ENCODE measurements at places on chromosomes 3 and 15.

GRCh38 chr15:25803036-25803435, 60.1 kb downstream of the ATP10A start:
- DNase-seq = no peak

- no peak for DNase-seq
These were observed 26.4 kb downstream of the FAH start for GRCh38 chr15:80179025-80179759.

DNA sequence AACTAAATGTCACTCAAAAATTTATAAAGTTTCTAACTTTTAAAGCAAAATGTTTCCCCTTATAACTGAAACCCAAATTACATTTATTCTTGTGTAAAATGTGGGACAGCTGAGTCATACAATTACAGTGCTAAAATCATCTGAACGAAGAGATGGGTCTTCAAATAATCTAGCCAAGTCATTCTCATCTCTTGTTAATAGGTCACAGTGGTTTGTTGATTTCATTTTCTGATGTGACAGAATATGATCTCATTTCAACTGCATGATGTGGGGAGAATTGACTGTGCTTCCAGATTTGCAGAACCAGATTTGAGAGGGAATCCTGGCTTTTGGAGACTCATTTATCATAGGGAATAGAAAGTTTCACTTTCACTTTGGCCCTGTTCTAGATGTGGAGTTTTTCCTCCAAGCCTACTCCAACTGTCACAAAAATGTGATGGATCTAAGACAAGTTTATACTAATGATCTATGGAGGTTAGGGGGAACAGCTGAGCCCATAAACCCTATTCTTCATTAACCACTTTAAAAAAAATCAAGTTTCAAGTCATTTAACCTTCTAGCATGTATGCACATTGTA, 685.0 kb downstream of the PDCD6IP start:
- no peak for DNase-seq

DNA sequence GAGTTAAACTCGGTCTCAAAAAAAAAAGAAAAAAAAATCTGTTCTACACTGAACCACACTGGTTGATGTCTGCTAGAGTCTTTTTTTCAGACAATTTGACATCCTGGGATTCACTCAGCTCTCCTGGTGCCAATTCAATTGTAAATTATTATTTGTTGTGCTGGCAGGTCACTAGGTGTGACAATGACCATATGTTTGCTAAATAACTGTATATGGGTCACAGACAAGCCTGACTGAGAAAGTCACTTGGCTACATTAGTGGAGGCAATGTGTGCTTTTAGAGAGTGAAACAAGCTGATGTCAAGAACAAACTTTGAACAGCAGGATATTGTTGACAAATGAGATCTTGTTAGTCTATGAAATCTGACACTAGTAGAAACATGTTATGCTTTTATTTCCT, 1379.1 kb downstream of the ZPLD1 start:
- peak; percentile 21 for DNase-seq

GRCh38 chr15:89820666-89821611, 6.3 kb upstream of the ANPEP start:
- DNase-seq = no peak

DNA sequence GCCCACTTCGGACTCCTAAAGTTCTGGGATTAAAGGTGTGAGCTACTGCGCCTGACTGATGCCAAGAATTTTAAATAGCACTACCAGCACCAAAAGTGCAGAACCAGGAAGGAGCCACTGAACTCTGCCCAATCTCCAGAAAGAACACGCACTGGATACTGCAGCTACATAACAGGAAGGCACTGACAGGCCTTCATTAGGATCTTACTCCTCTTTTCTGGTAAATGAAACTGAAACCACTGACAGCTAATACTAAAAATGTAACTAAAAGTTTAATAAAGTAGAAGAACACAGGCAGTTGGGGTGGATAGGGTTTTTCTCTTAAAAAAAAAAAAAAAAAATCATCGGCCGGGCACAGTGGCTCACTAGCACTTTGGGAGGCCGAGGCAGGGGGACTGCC, 74.1 kb upstream of the CHRM5 start:
- no peak for DNase-seq

- DNase-seq = no peak
These were observed 540.1 kb downstream of the UNC13C start for GRCh38 chr15:54518156-54518882.

- DNase-seq = no peak
These were observed 637.3 kb downstream of the TUSC7 start for GRCh38 chr3:117346901-117347300.

- DNase-seq = no peak
These were observed 712.0 kb downstream of the NAALADL2 start for GRCh38 chr3:175571096-175571495.

DNA sequence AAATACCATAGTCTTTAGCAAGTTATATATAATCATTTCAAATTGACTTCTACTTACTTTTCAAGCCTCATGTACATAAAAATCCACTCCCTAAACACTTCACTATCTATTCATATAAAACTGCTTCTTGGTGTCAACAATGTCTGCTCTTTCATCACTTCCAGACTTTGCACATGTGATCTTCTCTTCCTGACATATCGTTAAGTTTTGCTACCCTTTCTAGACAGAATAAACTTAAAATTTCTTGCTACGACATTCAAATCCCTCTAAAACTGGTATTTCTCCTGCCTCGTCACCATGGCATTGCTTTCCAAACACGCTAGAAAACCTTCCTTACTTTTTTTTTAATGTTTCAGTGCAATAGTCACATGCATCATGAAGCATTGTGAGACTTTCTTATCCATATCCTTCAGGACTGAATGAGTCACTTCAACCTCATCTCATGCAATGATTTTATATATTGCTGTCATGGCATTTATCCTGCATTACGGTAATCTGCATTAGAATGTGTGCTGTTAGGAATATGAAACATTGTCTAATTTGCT, 122.8 kb downstream of the GMNC start:
- DNase-seq = no peak

DNA sequence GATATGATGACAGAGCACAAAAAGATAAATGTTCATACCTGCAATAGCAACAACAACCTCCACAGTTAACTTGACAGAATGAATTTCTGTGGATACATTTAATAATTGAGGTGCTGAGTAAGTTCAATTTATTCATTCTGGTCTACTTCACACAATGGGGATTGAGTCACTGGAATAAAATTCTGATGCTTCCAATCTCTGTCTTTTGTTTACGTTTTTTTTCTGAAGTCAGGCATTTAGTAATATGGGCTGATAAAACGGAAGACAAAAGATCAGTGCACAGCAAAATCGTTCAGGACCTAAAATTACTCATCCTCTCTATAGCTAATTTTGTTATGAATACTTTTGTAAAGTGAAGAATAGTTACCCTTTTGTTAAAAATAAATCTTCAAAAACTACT, 565.9 kb upstream of the CCDC54 start:
- DNase-seq = no peak

DNA sequence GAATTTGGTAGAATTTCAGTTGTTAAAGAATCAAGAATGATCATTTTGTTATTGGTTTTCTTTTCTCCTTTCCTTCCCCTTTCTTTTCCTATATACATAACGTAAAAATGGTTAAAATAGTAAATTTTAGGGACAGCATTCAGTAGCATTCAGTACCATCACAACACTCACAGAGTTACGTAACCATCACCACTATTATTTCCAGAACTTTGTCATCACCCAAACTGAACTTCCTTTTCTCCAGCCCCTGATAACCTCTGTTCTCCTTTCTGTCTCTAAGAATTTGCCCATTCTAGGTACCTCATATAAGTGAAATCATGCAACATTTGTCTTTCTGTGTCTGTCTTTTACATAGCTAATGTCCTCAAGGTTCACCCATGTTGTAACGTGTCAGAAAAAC, 165.3 kb downstream of the AKAP13 start:
- DNase-seq = no peak

DNA sequence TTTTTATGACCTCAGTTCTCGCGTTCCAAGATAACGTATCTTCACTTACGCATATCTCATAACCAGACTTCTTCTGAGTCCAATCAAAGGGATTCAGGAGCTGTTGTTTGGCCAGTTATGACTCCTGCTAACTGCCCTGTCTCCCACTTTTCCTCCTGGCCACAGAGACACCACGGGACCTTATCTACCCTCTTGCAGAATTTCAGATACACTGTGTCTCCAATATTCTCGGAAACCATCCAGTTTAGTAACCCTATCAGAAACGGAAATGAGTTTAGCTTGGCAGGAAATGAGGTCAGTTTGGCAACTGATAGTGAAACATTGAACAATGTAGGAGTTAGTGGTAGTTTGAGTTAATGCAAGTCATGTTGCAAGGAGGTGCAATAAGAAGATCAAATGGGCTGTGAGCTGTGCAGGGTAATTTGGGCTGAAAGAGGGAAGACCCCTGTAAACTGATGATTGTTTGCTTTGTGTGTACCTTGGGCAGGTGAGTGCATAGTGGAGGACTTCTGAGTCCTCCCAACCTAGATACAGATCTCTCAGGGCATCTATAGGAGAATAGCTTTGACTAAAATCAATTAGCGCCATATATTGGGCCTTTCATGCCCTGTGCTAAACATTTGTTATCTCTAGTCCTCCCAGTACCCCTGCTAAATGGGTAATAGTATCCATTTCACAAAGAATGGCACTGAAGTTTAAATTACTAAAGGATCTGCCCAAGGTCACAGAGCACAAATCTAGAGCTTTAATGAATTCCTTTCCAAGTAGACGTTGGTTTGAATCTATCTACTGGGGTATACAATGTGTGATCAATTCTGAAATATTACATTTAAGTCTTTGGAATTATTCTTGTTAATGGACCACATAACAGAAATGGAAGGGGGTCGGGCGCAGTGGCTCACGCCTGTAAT, 41.3 kb upstream of the PIK3CB start:
- DNase-seq = no peak

DNA sequence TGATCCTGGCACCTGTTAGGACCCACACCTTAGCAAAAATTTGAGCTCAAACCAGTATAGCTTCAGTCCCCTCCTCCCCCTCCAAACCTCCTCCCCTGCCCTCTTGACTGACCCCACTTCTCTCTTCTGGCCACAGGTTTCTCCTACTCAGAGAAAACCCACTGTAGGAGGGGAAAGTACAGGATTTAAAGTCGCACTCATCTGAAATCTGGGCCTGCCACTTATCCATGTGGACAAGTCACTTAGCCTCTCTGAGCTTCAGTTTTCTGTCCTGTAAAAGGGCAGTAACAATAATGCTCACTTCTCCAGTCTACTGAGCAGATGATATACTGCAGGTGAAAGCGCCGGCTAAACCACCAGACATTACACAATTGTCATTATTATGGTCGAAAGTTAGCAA, 142.7 kb downstream of the MEGF11 start:
- no peak for DNase-seq

DNA sequence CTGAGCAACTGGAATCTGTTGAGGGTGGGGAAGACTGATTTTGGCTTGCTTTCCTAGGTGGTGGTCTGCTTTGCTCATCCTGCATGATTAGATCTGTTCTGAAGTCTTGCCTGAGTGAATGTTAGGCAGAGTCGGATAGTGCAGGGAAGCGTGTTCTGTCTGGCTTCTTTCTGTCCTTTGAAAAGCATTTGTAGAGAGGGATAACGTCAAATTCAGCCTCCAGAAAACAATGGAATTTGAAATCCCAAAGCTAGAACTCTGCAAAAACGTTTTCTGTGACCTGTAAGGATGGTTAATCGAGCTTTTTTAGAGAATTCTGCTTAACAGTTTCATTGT, 1.4 kb downstream of the GLCE start:
- no peak for DNase-seq

DNA sequence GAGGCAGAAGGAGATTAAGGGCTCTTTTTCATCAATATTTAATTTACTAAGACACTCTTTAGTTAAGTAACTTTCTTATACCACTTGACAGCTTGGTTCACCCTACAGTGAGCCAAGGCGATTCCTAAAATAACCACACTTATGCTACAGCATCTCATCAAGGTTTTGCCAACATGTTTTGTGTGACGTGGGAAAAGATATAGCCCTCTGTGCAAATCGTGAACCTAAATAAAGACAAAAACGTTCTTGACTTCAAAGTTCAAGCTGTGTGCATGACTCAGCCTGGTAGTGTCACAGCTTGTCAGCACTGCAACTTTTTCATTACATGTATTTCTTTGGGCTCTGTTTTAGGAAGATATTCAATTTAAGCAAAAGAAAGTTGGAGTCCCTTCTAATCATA, 297.0 kb upstream of the EPHA3 start:
- DNase-seq = no peak

- DNase-seq = no peak
These were observed 108.8 kb upstream of the LYSMD4 start for GRCh38 chr15:99842071-99842470.

- DNase-seq = no peak
These were observed 315.8 kb downstream of the NTRK3 start for GRCh38 chr15:87940768-87941167.

GRCh38 chr3:5103743-5104142, 18.3 kb upstream of the ARL8B start:
- no peak for DNase-seq

- peak; percentile 2 for DNase-seq
These were observed 2.0 kb upstream of the SEMA3G start for GRCh38 chr3:52446631-52447511.

DNA sequence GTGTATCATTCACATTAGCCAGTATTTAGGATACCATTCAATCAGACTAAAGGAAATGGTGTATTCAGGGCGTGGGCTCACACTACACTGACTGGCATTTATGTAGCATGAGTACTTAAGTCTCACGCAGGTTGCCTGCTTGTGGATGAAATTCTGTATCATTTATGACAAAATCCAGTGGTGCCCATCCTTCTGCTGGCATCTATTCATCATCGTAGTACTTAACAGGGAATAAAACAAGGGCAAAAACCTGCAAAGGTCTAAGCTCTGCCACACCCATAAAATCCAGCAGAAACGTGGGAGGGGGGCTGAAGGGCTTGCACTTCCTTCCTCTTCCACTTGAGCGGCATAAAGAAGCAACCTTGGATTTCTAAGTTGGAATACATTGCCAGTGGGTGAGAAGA, 2.7 kb downstream of the GAP43 start:
- DNase-seq = no peak

- DNase-seq = no peak
These were observed 226.0 kb downstream of the ZMAT3 start for GRCh38 chr3:178845420-178846118.

GRCh38 chr15:31360158-31360561, 33.5 kb downstream of the KLF13 start:
- DNase-seq = no peak

DNA sequence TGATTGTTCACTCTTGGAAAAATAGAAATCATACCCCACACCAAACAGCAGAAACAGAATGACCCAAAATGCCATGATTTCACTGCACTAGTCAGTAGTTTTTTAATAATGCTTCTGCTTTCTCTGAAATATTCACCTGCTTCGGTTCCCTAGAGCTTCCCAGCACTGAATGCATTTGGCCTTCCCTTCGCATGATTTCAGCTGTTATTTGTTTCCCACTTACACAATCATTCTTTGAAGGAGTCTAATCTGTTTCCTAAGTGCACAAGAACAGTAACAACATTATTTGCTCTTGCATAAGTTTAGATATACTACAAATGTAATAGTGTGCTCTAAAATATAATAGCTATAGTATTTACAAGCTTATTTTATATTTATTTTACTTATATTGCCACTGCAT, 178.7 kb downstream of the STAC start:
- no peak for DNase-seq
